ENCODE measurements at places on chromosomes 3 and 15. TPM values are rescaled to one million over a fixed set of nuclear protein-coding genes. Genes with fewer than 3 reads are reported as not detected.

The TUSC7 gene
- not detected for total RNA-seq

The C3orf52 gene
- total RNA-seq = 1.8 TPM

The TRH gene
- not detected for total RNA-seq

The DGKG gene
- 4.8 TPM for total RNA-seq

The RTP1 gene
- total RNA-seq = not detected

The NMNAT3 gene
- 2.8 TPM for total RNA-seq
